ENCODE measurements at places on chromosomes 4 and X.

DNA sequence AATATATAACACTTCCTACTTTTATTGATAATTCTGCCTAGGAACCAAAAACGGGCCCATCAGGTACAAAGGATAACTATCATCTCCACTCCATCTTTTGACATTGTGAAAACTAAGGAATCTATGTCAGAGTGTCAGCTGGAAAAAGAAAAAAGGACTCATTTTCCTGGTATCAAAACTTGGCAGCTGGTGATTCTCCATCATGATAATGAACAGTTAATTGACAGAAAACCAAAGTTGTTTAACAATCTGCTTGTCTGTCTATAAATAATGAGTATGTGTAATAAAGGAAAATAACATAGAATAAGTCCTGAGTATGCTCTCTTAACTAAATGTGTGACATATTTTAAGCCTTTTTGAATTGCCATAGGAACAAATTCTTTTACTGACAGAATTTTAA, 31.4 kb downstream of the CXorf58 start:
- no peak for DNase-seq

GRCh38 chr4:84568496-84568895, 14.4 kb upstream of the CDS1 start:
- DNase-seq: no peak

DNA sequence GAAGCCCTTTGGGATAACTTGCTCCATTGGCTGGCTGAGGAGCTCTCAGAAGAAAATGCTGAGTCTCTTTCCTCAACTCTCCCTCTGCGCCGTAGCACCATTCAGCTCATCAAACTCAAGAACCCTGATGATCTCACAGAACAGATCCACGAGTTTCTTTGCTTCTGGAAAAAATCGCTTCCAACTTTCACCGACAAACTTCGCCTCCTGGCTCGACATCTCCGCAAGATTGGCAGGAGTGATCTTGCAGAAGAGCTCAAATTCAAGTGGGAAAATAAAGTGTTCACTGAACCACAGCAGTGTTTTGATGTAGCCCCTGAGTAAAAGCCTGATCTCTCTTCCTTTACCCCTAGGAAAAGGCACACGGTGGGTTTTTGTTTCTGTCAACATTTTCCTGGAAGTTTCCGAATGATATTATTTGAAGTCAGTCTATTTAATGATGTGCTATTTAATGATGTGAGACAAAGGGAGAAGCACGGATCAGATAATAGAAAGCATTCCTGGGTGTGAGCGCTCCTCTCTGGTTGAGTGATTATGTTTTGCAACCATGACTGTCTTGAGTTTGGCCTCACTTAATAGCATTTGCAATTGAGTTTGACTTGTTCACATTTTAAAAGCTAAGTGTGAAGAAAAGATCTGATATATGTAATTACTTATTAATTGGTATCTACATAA, 62.2 kb downstream of the DTHD1 start:
- DNase-seq: no peak

DNA sequence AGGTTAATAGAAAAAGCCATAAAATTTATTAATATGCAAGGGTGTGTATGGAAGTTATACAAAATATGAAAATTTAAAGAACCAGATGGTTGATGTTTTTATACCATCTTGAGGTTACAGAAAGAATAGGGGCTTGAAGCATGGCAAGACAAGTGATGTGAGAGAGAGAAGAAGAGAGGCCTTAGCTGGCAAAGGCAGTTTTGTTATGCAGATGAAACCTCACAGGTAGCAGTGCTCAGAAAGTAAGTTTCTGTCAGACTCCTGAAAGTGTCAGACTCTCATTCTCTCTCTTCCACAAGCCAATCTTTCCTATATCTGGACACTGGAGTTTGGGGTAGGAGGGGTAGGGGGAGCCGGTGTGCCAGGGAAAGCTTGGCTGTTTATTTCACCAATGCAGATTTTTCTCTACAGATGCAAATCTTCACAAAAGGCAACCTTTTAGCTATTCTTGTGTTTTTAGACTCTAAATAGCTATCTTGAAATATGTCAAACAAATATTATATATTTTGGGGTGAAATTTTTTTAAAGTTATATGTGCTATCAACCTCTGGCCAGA, 124.5 kb downstream of the CFAP299 start:
- DNase-seq: no peak

DNA sequence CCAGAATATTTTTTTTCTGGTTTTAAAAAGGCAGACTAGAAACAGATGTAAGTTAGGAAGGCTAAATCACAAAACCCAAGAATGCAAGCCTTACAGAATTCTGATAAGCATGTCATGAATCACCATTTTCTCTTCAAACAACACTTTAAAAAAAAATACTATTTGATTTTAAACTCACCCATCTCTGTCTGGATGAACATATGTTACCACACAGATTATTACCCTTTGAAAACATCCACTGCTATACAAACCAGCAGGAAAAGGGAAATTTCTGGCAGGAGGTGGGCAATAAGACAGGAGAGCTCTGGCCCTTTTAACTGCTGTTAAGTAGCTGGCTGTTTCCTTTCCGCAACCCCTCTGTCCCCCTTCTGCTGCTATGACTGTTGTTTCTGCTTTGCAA, 317.7 kb upstream of the NOCT start:
- DNase-seq: no peak

- DNase-seq: no peak
Observed at GRCh38 chr4:101014417-101014816, 332.9 kb downstream of the PPP3CA start.

DNA sequence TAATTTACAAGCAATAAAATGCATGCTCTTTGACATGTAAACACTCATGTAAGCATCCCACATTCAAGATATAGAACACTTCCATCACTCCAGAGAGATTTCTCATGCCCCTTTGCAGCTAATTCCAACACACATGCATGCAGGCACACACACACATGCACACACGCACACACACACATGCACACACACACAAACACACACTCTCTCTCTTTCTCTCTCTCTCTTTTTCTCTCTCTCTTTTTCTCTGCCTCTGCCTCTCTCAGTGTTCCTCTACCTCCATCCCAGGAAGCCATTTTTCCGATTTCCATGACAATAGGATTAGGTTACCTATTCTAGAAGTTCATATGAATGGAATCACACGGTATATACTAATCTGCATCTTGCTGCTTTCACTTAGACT, 11.9 kb upstream of the SOD3 start:
- no peak for DNase-seq

GRCh38 chr4:125992891-125993290, 678.1 kb downstream of the FAT4 start:
- DNase-seq: no peak

GRCh38 chr4:94372991-94373390, 30.4 kb upstream of the HPGDS start:
- peak; percentile 42 for DNase-seq

- no peak for DNase-seq
Observed at GRCh38 chr4:123450393-123450792, 53.8 kb downstream of the SPRY1 start.

Data from right hindlimb (tissue), 1 donor.